ENCODE measurements at places on chromosomes 13 and 19.

- no peak for DNase-seq
These were observed 318.8 kb downstream of the TEX29 start for GRCh38 chr13:111639196-111639705.

GRCh38 chr13:82259284-82259683 is 1623.0 kb downstream of the SLITRK1 start:
- no peak for DNase-seq

DNA sequence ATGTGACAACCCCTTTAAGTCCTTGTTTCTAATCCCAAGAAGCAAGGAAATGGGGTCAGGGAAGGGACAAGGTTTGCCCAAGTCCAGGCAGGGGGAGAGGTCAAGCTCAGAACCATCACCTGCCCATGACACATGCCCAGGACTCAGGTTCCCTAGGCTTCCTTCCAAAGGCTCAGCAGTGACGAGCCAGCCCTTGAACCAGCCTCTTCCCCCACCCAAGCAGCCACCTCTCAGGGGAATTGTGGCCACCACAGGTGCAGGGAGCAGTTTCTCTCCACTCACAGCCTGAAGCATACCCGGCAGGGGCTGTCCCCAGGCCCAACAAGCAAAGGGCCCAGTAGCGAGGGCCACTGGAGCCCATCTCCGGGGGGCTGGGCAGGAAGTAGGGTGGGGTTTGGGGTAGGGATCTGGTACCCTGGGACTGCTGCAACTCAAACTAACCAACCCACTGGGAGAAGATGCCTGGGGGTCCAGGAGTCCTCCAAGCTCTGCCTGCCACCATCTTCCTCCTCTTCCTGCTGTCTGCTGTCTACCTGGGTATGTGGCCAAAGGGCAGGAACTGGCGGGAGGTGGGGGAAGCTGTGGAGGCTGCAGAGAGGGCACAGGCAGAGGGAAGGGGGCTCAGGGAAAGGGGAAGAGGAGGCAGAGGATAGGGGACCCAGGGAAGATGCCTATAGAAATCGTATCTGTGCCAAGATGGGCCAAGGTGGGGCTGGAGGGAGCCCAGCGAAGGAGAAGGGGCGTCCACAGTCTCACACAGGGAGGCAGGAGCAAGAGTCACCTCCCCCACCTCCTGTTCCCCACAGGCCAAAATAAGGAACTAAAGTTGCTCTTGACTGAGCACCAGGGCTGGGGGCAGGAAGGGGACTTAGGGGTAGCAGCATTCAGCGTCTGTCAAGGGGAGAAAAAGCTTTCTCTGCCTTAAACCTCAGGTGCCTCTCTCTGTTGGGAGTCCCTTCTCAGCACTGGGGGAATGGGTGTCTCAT is at the start of gene CD79A:
Gene CD79A, plus strand, starts transcription at position 433 of the 986 bp plus-strand sequence. Its CDS starts 26 bp downstream, at position 459.
- no peak for DNase-seq

DNA sequence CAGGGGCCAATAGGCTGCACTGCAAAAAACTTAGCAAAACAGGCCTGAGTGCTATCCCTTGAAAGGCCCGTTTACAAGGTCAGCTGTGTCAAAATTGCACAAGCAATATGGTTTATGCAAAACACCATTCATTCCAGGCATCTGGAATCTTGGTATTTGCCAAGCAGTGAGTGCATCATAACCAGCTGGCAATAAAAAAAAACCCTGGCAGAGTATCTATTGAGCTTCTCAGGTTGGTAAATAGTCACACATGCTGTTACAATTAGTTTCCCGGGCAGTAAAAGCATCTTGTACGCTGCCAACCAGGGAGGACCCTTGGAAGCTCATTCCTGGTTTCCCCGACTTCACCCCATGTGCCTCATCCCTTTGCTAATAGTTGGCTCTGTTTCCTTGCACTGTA is 21.3 kb downstream of the ZNF77 start:
- DNase-seq, result no peak

DNA sequence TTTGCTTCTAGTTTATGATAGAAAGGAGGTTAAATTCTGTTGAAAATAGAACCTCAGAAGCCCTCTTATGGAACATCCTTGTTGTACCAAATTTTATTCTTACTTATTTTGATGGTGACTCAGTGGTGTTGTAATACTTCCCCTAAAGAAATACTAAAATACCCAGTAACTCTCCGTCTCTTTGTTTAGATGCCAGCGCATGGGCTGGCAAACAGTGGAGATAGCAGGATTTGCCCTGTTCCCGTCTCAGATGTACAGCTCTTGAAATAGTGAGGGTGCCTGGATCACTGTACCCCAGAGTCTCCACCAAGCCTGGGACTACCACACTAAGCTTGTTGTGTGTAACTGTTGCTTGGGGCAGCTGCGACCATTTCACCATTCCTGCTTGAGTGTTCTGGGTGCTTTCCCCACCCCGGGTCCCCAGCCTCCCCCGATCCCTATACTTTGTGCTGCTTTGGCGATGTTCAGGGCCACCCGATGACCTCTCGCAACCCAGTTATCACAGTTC is 67.0 kb upstream of the TEX29 start:
- no peak for DNase-seq
